Natural killer cell (primary cell): ENCODE measurements at places on chromosomes 5 and 9. TPM values are rescaled to one million over a fixed set of nuclear protein-coding genes. Genes with fewer than 3 reads are reported as not detected.

DNA sequence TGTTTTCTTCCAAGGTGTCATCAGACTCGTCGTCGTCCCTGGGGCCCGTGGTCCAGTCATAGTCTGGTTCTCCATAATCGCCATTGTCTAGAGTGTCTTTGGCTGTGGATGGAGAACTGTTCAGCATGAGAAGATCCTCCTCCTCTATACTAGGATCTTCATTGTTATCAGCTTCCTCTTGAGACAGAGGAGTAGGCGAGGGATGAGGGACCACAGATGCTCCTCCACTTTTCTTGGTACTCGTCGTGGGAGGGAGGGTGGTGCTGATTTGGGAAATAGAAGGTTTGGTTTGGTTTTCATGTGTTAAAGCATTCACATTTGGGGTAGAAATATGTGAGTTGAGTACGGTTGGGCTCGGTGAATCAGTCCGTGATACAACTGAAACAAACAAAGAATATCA, 8.8 kb downstream of the C5orf15 start:
- no peaks in the 10 kb centered on the region for H3K4me1 ChIP-seq
- H3K27ac ChIP-seq, result no peak overlapping the region
- DNase-seq, result no peak
- peaks cover 26% of the 10 kb centered on the region for H3K36me3 ChIP-seq

- H3K4me1 ChIP-seq, result peaks cover 43% of the 10 kb centered on the region
- no peak overlapping the region for H3K27ac ChIP-seq
- DNase-seq, result no peak
- H3K4me3 ChIP-seq, result no peak overlapping the region
- H3K27me3 ChIP-seq, result no peaks in the 10 kb centered on the region
- no peaks in the 10 kb centered on the region for H3K36me3 ChIP-seq
These were observed 2.0 kb downstream of the S100Z start for GRCh38 chr5:76851728-76852369.

DNA sequence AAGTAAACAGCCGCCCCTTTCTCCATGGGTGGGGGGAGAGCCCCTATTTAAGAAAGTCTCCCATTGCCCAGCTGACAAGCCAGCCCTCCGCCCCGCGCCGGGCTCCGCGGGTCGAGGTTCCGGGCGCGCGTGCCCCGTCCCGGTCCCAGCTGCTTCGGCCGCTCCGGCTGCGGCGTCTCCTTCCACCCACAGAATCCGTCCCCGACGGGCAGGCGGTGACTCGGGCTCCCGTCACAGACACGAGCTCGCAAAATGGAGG, 223 bp downstream of the NR3C1 start:
- peaks cover 19% of the 10 kb centered on the region for H3K36me3 ChIP-seq
- peak overlapping the region; percentile 77 for H3K4me3 ChIP-seq
- peaks cover 24% of the 10 kb centered on the region for H3K4me1 ChIP-seq
- DNase-seq, result no peak
- H3K27ac ChIP-seq, result peak overlapping the region; percentile 88
- H3K27me3 ChIP-seq, result no peaks in the 10 kb centered on the region

- H3K4me3 ChIP-seq, result no peak overlapping the region
- H3K27ac ChIP-seq, result no peak overlapping the region
- no peak for DNase-seq
- no peaks in the 10 kb centered on the region for H3K36me3 ChIP-seq
These were observed 291.9 kb downstream of the EDIL3 start for GRCh38 chr5:84092738-84093137.

DNA sequence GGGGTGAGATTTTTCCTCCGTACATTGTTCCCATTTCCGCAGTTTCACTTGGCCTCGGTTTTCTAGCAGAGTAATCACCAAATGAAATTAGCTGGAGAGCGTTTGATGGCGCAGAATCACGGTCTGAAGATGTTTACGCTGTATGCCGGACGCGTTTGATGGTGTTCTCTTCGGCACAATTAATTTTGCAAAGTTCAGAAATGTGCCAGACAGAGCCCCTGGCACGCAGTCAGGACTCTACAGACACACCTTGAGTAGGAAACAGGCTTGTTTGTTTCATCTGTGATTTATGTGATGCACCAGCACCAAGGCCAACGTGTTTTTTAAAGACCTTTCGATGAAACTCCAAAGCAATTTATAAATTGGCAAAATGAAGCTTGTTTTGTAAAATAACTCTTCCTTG, 863 bp upstream of the LIFR start:
- H3K36me3 ChIP-seq, result no peaks in the 10 kb centered on the region
- H3K4me1 ChIP-seq, result peaks cover 10% of the 10 kb centered on the region
- no peak overlapping the region for H3K27ac ChIP-seq
- peaks cover 41% of the 10 kb centered on the region for H3K27me3 ChIP-seq
- H3K4me3 ChIP-seq, result no peak overlapping the region

- H3K36me3 ChIP-seq, result no peaks in the 10 kb centered on the region
- H3K27ac ChIP-seq, result no peak overlapping the region
- no peak for DNase-seq
These were observed 143.5 kb downstream of the NXNL2 start for GRCh38 chr9:88678431-88678830.

GRCh38 chr5:31770998-31771397, 132.1 kb downstream of the PDZD2 start:
- H3K4me1 ChIP-seq, result peaks cover 2% of the 10 kb centered on the region
- H3K27ac ChIP-seq, result no peak overlapping the region
- H3K27me3 ChIP-seq, result no peaks in the 10 kb centered on the region
- H3K4me3 ChIP-seq, result no peak overlapping the region
- no peaks in the 10 kb centered on the region for H3K36me3 ChIP-seq

DNA sequence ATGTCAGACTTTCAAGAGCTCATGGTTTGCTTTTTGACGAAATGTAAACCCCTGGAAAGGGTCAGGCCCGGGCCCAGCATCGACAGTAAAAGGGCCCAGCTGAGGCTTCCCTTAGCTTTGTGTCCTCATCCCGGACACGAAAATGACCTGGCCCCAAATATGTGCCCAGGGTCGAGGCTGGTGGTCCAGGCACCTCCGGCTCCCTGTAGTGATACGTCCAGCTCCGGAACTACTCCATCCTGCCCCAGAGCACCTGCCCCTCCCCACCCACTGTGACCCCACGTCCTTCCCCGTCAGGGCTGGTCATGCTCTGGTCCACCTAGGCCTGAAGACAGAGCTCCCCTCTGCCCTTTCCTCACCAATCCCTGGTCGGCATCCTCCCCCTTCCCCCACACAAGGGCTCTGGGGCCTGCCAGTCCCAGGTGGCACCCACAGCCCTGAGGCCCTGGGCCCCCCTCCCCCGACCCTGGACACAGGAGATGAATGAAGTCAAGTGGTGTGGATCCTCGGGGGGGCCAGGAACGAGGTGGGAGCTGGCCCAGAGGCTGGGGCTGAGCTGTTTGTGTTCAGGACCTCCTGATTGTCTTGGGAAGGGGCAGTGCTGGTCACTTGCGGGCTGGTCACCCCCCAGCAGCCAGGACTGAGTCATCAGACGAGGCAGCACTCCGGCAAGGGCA, 6.2 kb downstream of the OBP2A start:
- H3K36me3 ChIP-seq, result no peaks in the 10 kb centered on the region
- DNase-seq, result no peak
- H3K27me3 ChIP-seq, result no peaks in the 10 kb centered on the region
- no peaks in the 10 kb centered on the region for H3K4me1 ChIP-seq
- H3K4me3 ChIP-seq, result no peak overlapping the region

GRCh38 chr5:109669991-109670706, 19.6 kb upstream of the MAN2A1 start:
- H3K4me1 ChIP-seq, result no peaks in the 10 kb centered on the region
- no peaks in the 10 kb centered on the region for H3K36me3 ChIP-seq
- no peak overlapping the region for H3K27ac ChIP-seq
- no peaks in the 10 kb centered on the region for H3K27me3 ChIP-seq

DNA sequence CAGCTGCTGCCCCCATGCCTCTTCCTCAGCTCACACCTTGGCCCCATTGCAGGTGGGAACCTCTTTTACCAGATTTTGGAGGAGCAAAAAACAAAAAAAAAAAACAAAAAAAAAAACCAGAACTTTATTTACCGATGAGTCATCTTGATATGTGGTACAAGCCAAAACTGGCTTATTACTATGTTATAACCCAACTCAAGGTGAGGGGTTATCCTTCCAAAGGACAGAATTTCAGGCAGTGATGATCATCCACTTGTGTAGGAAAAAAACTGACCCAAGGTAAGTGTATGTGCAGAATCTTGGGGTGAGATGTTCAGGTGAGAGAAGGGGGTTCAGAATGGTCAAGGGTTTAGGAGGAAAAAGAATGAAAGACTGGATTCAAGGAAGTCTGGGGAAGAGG, 142.6 kb upstream of the FST start:
- no peaks in the 10 kb centered on the region for H3K36me3 ChIP-seq
- no peaks in the 10 kb centered on the region for H3K27me3 ChIP-seq
- DNase-seq, result no peak
- H3K27ac ChIP-seq, result no peak overlapping the region
- no peaks in the 10 kb centered on the region for H3K4me1 ChIP-seq

DNA sequence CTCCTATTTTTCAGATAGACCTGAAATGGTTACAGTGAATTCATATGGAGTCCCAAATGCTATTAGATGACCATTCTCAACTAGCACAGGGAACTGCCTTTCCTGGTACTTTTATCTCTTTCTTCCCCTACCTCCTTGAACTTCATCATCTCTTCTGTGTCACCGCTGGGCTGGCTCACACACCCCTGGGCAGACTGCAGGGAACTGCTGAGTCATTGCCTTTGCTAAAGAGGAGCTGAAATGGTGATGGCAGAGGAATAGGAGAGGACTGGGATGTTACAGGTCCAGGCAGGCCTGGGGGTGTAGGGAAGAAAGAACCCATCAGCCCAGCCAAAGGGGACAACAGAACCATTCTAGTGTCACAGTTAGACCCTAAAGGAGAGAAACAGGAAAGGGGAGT, 322.3 kb downstream of the ASTN2 start:
- H3K36me3 ChIP-seq, result no peaks in the 10 kb centered on the region
- no peaks in the 10 kb centered on the region for H3K27me3 ChIP-seq
- H3K4me3 ChIP-seq, result no peak overlapping the region
- no peaks in the 10 kb centered on the region for H3K4me1 ChIP-seq
- H3K27ac ChIP-seq, result no peak overlapping the region

DNA sequence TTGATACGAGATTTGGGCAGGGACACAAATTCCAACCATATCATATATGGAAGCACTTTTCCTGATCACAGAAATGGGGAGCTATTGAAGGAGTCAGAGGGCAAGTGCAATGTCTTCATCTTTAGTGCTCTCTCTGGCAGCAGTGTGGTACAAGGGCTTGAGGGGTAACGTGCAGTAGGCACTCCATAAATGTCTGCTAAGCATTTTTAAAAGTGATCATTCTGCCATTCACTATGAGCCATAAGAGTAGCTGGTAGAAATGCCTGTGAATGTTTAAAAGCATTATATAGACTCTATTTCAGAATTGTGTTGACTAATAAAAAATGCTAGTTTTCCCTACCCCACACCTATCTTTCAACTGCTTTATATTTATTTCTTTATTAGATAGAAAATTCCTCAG, 61.1 kb upstream of the DHFR start:
- H3K4me3 ChIP-seq, result no peak overlapping the region
- peaks cover 18% of the 10 kb centered on the region for H3K4me1 ChIP-seq

GRCh38 chr5:76602094-76602726, 21.0 kb downstream of the F2RL2 start:
- H3K36me3 ChIP-seq, result peaks cover 78% of the 10 kb centered on the region
- no peak overlapping the region for H3K27ac ChIP-seq
- DNase-seq, result no peak
- peaks cover 4% of the 10 kb centered on the region for H3K4me1 ChIP-seq
- no peak overlapping the region for H3K4me3 ChIP-seq

GRCh38 chr9:105216440-105217178, 27.8 kb upstream of the SLC44A1 start:
- no peak overlapping the region for H3K4me3 ChIP-seq
- H3K27me3 ChIP-seq, result no peaks in the 10 kb centered on the region
- no peaks in the 10 kb centered on the region for H3K4me1 ChIP-seq

Gene PRRX2
- total RNA-seq, result not detected

Gene C9orf153
- 0.63 TPM for total RNA-seq

Gene ADGRV1
- 0.50 TPM for total RNA-seq

Gene OR13C4
- not detected for total RNA-seq

Gene PCDHB13
- not detected for total RNA-seq

Gene SPINK4
- total RNA-seq, result not detected

Gene WDR38
- total RNA-seq, result not detected
